ENCODE measurements at places on chromosomes 12 and 14. TPM values are rescaled to one million over a fixed set of nuclear protein-coding genes. Genes with fewer than 3 reads are reported as not detected.

DNA sequence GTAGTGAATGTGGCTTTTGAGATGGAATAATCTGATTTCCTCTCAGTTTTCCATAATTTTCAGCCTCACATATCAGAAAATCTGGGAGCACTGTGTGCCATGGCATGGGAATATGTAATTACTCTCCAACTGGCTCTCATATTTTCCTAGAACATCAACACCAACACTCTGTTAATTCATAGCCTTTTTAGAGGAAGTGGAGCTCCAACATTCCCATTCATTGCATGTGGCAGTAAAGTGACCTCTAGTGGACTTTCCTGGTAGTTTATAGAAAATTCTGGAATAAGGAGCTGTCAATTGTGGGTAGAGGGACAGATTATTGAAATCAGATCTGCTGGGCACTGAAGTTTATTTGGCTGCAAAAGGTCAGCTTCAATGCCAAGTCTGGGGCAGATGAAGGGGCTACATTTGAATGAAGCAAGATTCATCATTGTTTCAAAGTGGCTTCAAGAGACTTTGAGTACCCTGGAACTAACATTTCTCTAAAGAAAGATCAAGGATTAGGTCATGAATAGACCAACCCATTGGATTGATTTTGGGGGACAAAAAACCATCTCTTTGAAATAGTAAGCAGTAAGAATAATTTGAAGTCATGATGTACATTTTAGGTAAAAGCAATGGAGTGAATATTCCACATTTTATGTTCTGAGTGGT is 23.6 kb upstream of the USP44 start:
- H3K27me3 ChIP-seq = peaks cover 4% of the 10 kb centered on the region
- peak; percentile 65 for DNase-seq
- no peaks in the 10 kb centered on the region for H3K36me3 ChIP-seq
- no peaks in the 10 kb centered on the region for H3K4me1 ChIP-seq
- H3K4me3 ChIP-seq = no peak overlapping the region

DNA sequence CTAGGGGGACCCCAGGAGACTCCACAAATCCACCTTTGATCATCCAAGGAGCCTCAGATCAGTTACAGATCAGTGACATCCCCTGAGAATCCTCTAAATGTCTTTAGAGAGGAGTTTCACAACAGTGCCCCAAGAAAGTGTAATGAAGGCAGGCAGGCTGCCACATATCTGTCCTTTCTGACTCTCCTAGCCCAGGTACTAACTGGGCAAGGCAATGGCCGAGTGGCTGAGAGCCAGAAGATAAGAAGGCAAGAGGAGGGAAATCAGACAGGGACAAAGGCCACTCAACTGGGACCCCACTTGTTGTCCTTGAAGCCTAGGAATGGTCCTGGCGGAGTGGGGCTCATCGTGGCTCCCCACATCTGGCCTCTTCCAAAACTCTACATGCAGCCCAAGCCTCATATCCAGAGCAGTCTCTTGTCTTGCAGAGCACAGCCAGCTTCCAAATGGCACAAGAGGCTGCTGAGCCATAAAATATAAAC is 11.6 kb downstream of the ACTN1 start:
- no peak overlapping the region for H3K4me3 ChIP-seq
- DNase-seq = no peak
- no peaks in the 10 kb centered on the region for H3K27me3 ChIP-seq
- H3K27ac ChIP-seq = no peak overlapping the region
- peaks cover 72% of the 10 kb centered on the region for H3K4me1 ChIP-seq
- H3K36me3 ChIP-seq = peaks cover 15% of the 10 kb centered on the region

The NOVA1 gene
- 3.3 TPM for total RNA-seq

GRCh38 chr14:32720927-32721326 is 217.8 kb upstream of the NPAS3 start:
- H3K27me3 ChIP-seq = no peaks in the 10 kb centered on the region
- no peaks in the 10 kb centered on the region for H3K4me1 ChIP-seq
- no peak overlapping the region for H3K4me3 ChIP-seq
- H3K27ac ChIP-seq = no peak overlapping the region

- peaks cover 63% of the 10 kb centered on the region for H3K27me3 ChIP-seq
- H3K4me1 ChIP-seq = no peaks in the 10 kb centered on the region
- H3K27ac ChIP-seq = no peak overlapping the region
- no peaks in the 10 kb centered on the region for H3K36me3 ChIP-seq
Measured at GRCh38 chr12:1529228-1529861, 65.0 kb downstream of the FBXL14 start.

The TMEM179 gene
- total RNA-seq = not detected

DNA sequence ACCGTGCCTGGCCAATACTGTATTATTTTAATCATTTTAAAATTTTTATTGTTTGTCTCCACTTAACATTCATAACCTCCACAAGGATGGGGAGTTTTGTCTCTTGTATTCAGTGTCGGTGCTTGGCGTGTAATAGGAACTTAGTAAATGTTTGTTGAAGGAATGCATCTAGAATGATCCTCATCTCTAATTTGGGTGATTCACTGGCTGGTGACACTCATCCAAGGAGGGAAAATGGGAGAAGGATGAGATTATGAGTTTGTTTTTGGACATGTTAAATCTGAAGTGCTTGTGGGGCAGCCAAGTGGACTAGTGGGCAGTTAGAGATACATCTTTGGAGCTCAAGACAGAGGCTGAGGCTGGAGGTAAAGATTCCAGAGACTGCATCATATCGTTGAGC is 5.1 kb downstream of the KLC1 start:
- no peaks in the 10 kb centered on the region for H3K27me3 ChIP-seq
- no peak overlapping the region for H3K4me3 ChIP-seq
- H3K27ac ChIP-seq = no peak overlapping the region
- DNase-seq = no peak

DNA sequence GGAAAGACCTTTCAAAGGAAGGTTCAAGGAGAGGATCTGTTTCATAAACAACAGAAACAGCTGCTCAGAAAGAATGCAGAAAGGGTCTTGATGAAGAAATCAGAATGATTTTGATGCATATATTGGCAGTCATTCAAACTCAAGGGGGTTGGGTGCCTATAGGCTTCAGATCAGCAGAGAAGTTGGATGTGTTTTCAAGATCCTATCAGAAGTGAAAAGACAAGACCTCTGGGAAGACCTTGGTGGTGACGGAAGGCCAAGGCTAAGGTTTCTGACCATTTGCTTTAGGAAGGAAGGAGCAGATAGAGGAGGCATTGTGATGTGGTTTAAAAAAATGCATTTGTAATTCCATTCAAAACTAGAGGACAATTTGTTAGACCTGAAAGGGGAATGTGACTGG is 15.2 kb upstream of the PTPRB start:
- peaks cover 34% of the 10 kb centered on the region for H3K4me1 ChIP-seq
- peak; percentile 65 for DNase-seq
- H3K4me3 ChIP-seq = no peak overlapping the region
- no peaks in the 10 kb centered on the region for H3K27me3 ChIP-seq
- no peaks in the 10 kb centered on the region for H3K36me3 ChIP-seq
- peak overlapping the region; percentile 2 for H3K27ac ChIP-seq

GRCh38 chr14:88488897-88489296 is 65.9 kb downstream of the PTPN21 start:
- peaks cover 16% of the 10 kb centered on the region for H3K36me3 ChIP-seq
- H3K4me3 ChIP-seq = no peak overlapping the region
- H3K4me1 ChIP-seq = no peaks in the 10 kb centered on the region
- no peak for DNase-seq
- H3K27me3 ChIP-seq = no peaks in the 10 kb centered on the region

The TPH2 gene
- total RNA-seq = not detected

GRCh38 chr12:32780071-32780470 is 24.4 kb upstream of the YARS2 start:
- no peak overlapping the region for H3K27ac ChIP-seq
- H3K4me1 ChIP-seq = no peaks in the 10 kb centered on the region
- no peak for DNase-seq
- no peaks in the 10 kb centered on the region for H3K36me3 ChIP-seq
- H3K27me3 ChIP-seq = peaks cover 26% of the 10 kb centered on the region

The KRT83 gene
- total RNA-seq = not detected

The RPGRIP1 gene
- total RNA-seq = not detected

- no peaks in the 10 kb centered on the region for H3K27me3 ChIP-seq
- no peak overlapping the region for H3K4me3 ChIP-seq
- no peaks in the 10 kb centered on the region for H3K4me1 ChIP-seq
- DNase-seq = no peak
- H3K27ac ChIP-seq = no peak overlapping the region
- no peaks in the 10 kb centered on the region for H3K36me3 ChIP-seq
Measured at GRCh38 chr12:126286203-126286602, 1221.0 kb downstream of the AACS start.

- no peak overlapping the region for H3K27ac ChIP-seq
- DNase-seq = no peak
- H3K36me3 ChIP-seq = no peaks in the 10 kb centered on the region
- no peaks in the 10 kb centered on the region for H3K27me3 ChIP-seq
- peaks cover 31% of the 10 kb centered on the region for H3K4me1 ChIP-seq
Measured at GRCh38 chr14:35332517-35333263, 40.5 kb downstream of the PSMA6 start.

- no peak overlapping the region for H3K27ac ChIP-seq
- H3K27me3 ChIP-seq = no peaks in the 10 kb centered on the region
- no peaks in the 10 kb centered on the region for H3K36me3 ChIP-seq
- no peak overlapping the region for H3K4me3 ChIP-seq
- no peak for DNase-seq
Measured at GRCh38 chr12:2234646-2235350, 182.0 kb downstream of the CACNA1C start.

The CAPZA3 gene
- not detected for total RNA-seq

The BCL2L14 gene
- total RNA-seq = not detected

The KITLG gene
- 46.4 TPM for total RNA-seq

DNA sequence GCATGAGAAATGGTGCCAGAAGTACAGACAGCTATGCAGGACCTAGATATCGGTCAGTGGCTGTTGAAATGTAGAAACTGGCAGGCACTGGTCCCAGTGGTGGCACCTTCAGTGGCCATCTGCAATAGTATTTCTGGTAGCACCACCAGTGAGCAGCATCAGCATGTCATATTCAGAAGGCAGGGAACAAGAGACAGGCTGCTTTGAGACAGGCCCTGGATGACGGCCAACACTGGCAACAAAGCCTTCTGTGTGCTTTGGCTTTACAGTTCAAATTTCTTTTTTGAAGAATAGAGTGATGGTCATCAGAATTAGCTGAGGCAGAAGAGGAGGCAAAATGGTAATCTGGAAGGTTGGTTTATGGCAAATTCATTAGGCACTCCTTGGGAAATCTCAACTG is 273.4 kb upstream of the SLC16A7 start:
- no peaks in the 10 kb centered on the region for H3K27me3 ChIP-seq
- no peak overlapping the region for H3K4me3 ChIP-seq
- H3K27ac ChIP-seq = no peak overlapping the region
- H3K4me1 ChIP-seq = no peaks in the 10 kb centered on the region
- DNase-seq = no peak
- no peaks in the 10 kb centered on the region for H3K36me3 ChIP-seq

The ENDOU gene
- not detected for total RNA-seq

DNA sequence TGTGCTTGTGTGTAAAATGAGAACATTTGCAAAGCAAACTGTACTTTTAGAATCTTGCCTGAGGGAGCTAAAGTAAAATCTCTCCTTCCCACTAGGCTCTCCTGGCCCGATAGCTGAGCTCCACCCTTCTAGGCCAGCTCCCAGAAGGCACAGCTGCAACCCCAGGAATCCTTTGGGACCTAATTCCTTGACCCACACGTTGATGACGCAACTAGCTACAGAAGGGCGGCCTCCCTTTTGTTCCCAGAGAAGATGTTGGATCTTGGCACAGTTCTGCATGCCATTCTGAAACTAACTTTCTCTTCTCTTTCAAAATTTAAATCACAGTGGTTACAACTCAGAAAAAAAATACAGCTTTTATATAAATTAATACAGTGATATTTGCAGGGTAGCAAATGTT is 268.1 kb downstream of the EGLN3 start:
- no peaks in the 10 kb centered on the region for H3K36me3 ChIP-seq
- DNase-seq = no peak
- H3K27ac ChIP-seq = no peak overlapping the region

The PDE3A gene
- 27.4 TPM for total RNA-seq

- H3K36me3 ChIP-seq = no peaks in the 10 kb centered on the region
- H3K27ac ChIP-seq = peak overlapping the region; percentile 6
- peaks cover 11% of the 10 kb centered on the region for H3K4me1 ChIP-seq
- H3K4me3 ChIP-seq = no peak overlapping the region
- DNase-seq = no peak
Measured at GRCh38 chr14:77052281-77053044, 24.0 kb upstream of the IRF2BPL start.

The BCL11B gene
- 0.07 TPM for total RNA-seq

DNA sequence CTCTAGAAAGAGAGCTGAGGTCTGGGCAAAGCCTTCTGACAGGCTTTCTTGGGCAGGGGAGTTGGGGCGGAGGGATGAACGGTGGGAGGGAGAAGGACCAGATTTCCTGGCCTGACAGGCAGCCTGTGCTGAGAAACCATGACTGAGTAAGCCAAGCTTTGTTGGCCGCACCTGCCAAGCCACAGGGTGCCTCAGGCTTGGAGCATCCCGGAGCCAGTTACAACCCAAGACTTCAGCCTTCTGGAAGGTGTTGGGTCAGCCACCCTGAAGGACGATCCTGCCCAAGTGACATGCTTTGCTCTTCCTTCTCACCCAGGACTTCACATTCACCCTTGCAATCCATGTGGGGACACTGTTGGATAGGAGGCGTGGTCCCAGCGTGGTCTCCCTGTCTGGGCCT is 21.0 kb upstream of the AQP2 start:
- H3K4me1 ChIP-seq = no peaks in the 10 kb centered on the region
- no peaks in the 10 kb centered on the region for H3K36me3 ChIP-seq
- H3K27ac ChIP-seq = no peak overlapping the region
- DNase-seq = no peak

DNA sequence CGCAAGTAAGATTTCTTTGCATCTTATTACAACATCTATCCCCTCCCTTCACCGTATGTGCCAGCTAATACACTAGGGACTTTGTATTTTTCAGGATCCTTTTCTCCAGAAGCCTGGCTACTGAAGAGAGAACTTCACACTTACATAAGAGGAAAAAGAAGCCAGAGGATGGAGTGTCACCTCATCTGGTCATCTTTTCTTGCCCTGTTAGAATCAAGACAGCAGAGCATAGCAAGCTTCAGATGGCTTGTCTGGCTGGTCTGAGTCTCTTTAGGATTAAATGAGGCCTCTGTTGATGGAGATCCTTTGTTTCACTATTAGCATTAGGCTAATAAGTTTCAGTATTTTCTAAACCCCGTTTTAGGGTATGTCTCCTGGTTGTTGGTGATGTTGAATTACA is 14.4 kb upstream of the AACS start:
- no peak overlapping the region for H3K4me3 ChIP-seq
- no peak for DNase-seq
- H3K27ac ChIP-seq = no peak overlapping the region
- no peaks in the 10 kb centered on the region for H3K27me3 ChIP-seq
- H3K4me1 ChIP-seq = peaks cover 4% of the 10 kb centered on the region

The RBP5 gene
- not detected for total RNA-seq
